ENCODE measurements at places on chromosomes 1 and 21.

GRCh38 chr1:11707621-11708276 lies 16.2 kb downstream of the DRAXIN start:
- DNase-seq, result peak; percentile 58

DNA sequence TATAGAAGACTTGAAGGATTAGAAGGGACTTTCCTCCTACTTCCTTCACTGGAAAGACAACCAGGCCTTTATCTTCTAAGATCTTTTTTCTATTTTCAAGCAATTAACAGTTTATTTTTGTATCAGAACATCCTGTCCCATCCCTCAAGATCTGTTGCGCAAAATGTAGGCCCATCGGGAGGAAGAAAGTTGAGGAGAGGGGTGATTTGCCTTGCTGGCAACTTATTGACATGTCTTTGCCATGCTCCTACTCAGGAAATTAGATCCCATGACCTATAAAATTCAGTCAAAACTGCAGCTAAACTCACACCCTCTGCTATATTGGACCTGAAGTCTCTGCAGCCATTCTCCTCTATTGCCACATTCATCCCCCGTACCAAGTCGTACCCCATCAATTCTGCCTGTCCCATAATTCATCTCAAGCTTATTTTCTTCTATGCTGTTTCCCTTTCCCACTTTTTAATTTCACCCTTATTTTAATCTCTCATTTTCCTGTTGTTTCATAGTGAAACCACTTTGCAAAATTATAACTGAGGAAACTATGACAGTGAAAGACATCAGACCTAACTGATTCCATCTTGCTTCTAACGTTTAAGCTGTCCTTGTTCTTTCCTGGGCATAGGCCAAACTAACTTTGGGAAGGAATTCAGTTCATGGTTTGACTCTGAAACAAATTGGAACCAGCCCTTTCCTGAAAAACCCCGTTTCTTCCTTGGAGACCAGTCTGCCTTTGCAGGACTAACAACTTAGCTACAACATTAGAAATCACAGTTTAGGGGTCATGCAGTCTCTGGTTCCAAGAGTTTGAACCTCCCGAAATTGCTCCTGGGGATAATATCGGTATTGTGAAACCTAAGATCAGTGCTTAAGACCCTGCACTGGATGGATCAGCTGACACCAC lies 195.7 kb upstream of the PTBP2 start:
- DNase-seq, result no peak

DNA sequence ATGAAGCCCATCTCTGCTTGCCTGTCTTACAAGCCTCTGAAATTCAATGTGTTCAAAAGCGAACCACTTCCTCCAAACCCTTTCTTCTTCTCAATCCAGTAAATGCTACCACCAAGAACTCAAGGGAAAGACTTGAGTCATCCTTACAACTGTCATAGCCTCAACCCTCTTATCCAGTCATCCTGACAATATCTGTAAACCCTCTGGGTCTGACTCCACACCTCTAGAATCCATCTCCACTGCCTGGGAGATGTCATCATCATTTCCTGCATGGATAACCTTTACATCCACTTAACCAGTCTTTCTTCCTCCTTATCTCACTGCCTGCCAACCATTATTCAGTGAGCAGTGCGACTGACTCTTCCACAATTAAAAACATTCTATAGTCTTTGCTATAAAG lies 441.1 kb downstream of the SETD4 start:
- no peak for DNase-seq

DNA sequence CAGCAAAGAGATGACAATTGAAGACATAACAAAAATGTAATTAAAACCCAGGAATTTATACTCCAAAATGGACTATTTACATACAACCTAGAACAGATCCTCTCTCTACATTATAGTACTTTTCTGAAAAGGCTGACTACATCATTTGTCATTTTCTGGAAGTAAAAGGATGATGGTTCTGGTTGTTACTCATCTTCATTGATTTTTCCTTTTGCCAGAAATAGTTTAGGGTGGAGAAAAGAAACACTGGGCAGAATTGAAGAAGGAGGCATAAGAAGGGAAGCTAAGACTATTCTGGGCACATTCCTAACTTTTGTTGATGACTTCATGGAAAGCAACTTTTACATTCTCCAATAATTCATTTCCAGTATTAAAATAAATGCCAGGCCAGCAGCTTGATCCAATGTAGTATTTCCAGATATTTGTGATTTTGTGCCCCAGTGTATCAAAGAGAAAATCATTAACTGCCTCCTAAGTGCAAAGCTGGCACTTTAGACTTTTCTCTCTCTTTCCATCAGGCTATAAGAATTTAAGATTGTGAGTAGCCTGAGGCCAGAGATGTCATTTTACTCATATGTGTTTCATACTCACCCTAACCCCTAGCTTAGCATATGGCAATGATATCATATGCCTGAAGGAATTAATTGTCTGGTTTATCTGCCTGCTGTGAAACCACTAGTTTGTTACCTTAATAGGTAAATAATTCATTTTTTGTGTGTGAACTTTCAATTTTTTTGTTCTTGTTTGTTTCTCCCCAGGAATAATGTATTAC lies 369.5 kb upstream of the LYPLAL1 start:
- DNase-seq, result no peak

- no peak for DNase-seq
Observed at GRCh38 chr21:43728154-43728466, 9.2 kb downstream of the PDXK start.

DNA sequence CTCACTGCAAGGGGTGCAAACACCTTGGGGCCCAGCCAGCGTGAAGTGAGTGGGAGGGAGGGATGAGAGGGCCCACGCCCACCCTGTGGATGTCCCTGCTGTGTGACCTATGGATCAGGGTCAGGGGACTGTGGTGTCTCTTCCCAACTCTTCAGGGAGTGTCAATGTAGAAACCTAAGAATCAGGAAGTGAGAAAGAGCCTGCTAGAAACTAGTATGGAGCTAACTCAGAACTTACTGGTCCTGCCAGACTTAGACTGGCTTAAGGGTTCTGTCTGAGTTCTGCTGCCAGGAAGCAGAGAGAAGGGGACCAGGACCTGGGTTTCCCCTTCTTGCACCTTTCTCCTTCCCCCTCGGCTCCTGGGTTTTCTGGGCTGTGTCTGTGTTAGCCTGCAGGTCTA lies 1.8 kb upstream of the IL10 start:
- DNase-seq, result no peak

DNA sequence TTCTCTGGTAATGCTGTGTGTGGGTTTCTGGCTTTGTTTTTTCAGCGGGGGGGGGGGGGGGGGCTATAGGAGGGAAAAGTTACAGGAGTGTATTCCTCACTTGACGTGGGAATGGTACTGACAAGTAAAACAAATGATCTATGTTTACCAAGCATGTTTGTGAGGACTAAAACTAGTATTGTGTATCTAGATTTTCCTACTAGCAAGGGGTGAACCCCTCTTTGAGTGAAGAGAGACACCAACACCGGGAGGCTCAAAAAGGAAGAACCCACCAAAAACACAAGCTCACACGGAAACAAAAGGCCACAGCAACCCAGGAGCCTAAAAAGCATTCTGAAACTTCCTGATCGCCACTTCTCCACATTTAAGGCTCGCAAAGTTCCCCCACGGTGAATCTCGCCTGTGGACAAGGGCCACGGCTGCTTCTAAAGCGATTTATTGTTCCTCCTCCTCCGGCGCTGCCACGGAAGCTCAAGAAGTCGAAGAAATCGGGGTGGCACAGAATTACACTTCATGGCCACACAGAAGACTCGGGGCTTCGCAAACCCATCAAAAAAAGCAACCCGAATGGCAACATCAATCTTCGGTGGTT lies 703 bp downstream of the PUM1 start:
- peak; percentile 67 for DNase-seq

GRCh38 chr1:201906336-201906735 lies 17.6 kb downstream of the SHISA4 start:
- no peak for DNase-seq

DNA sequence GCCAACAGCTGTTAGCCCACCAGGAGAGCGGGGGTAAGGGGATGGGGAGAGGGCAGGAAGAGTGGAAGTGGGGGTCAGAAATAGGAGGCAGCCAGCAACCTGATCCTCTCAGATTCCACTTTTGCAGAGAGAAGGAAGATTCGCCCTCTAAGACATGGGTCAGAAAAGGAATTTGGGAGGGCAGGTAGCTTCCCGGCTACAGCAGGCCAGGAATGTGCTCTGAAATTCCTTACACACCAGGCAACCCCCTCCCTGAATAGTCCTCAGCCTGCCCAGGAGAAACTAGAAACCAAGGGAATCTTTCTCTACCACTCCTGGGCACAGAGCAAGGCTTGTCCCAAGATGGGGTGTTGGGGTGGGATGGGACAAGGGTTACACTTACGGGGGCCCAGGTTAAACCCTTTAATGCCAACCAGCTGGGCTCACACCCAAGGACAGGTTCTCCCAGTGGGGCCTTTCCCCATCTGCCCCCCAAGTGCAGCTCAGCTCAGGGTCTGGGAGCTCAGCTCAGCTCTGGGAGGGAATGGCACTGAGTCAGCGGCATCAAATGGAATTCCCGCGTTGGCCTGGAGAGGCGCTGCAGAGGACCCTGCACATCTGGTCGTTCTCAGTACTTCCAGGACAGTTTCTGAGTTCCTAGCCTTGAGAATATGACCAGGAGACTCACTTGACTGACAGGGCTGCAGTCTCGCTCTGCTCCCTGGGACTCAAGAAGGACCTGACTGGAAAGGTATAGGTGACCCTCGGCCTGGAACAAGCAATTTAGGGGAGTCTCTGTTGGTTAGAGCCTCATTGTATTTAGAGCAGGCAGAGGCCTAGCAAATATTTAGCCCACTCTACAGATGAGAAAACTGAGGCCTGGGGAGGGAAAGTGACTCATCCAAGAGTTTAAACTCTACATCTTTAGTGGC lies 761 bp downstream of the TNNT2 start:
- peak; percentile 34 for DNase-seq

- DNase-seq, result no peak
Observed at GRCh38 chr1:48807554-48808260, 31.0 kb upstream of the BEND5 start.

DNA sequence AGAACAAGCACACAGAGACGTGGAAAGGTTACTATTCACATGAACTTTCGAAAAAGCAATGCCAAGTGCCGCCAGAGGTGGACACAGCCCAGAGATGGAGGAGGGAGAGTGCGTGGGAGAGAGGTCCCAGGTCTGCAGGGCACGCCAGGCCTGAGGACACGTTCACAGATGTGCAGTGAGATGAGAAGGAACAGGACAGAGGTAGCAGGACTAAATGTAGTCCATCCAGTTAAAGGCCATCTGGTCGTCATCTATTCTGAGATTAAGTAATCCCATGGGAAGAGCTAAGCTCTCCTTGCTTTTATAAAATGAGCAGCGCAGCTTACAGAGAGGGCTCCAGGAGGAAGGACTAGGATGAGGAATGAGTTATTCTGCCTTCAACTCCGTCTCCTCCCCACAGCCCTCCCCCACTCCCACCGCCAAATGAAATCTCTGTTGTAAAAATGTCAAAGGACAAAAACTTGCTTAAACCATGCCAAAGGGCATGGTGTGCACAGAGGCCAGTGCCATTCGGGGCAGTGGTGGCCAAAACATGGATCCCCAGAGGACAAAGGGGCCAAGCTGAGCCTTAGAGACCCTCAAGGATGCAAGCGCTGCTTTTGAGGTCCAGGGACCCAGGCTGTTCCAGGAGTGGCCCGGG lies 85.4 kb upstream of the SLC25A33 start:
- no peak for DNase-seq

DNA sequence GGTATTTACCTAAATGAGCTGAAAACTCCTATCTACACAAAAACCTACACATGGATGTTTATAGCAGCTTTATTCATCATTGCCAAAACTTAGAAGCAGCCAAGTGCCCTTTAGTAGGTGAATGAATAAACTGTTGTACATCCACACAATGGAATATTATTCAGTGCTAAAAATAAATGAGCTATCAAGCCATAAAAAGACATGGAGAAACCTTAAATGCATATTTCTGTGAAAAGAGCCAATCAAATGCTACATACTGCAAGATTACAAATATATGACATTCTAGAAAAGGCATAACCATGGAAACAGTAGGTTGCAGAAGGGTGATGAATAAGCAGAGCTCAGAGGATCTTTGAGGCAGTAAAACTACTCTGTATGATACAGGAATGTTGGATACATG lies 23.3 kb downstream of the ABCB10 start:
- DNase-seq, result no peak

GRCh38 chr21:39502631-39503030 lies 50.9 kb downstream of the SH3BGR start:
- DNase-seq, result no peak

DNA sequence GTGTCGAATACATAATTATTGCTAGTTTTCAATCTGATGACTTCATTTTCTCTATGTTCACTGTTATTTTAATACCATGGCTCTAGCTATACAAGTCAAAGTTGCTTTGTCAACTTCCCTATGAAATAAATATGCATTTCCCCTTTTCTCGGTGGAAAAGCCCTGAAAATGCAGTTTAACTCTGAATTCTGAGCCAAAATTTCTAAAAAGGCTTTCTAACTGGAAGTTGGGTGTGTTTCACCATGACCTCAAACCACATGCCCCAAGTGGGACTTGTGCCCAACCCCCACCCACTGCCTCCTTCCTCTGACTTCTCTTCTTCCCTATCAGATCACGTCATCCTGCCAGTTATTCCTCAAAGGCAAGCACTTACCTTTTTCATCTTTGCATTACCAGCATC lies 8.9 kb downstream of the MKNK1 start:
- DNase-seq, result no peak

DNA sequence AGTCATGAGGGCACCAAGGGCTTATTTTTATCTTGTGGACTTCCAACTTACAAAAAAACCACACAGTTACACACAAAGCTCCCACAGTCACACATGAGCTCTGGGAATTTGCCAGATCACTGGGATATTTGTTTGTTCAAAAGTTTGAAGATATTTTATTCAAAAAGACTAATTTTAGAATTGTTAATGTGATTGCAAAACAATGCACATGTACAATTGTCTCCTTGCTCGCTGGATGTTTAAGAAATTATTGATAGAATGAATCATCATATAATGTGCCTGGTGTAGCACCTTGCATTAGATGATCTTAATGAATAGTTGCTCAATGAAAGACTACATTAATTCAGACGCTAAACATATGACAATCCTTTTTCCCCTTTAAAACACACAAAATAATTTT lies 570.3 kb downstream of the LMO4 start:
- no peak for DNase-seq

GRCh38 chr1:83959824-83960498 lies 39.0 kb downstream of the TTLL7 start:
- no peak for DNase-seq

DNA sequence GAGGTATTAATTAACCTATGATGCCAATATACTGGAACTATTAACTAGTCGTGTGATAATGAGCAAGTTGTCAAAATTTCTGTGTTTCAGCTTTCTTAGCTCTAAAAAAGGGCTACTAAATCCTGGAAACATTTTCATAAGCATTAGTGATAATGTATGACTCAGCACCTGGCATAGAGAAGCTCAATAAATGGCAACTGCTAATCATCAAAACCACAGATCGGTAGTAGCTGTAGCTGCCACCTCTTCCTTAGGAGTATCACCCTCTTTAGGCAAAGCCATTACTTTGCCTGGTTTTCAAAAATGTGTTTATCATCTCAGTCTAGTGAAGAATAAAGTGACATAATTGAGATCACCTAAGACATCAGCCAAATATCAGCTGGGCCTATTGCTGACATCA lies 75.5 kb downstream of the TPR start:
- DNase-seq, result no peak

- no peak for DNase-seq
Observed at GRCh38 chr1:65729259-65729658, 63.4 kb upstream of the PDE4B start.

GRCh38 chr1:153617663-153618062 lies 1.5 kb upstream of the S100A14 start:
- DNase-seq, result peak; percentile 89
